ENCODE measurements at places on chromosomes 3 and 15.

- no peak for DNase-seq
Measured at GRCh38 chr15:82699726-82700125, 9.9 kb downstream of the AP3B2 start.

GRCh38 chr3:124557433-124558232 lies 172.6 kb upstream of the UMPS start:
- no peak for DNase-seq

- no peak for DNase-seq
Measured at GRCh38 chr3:160129459-160130061, 95.7 kb upstream of the C3orf80 start.

- no peak for DNase-seq
Measured at GRCh38 chr3:99545941-99546580, 92.3 kb upstream of the COL8A1 start.

GRCh38 chr3:189094539-189094938 lies 77.2 kb upstream of the TPRG1 start:
- no peak for DNase-seq

All from stimulated activated CD4-positive, alpha-beta T cell treated with anti-CD3 and anti-CD28 coated beads, Interleukin-1b, Interleukin-23, amount 100 ng/mL, for 48 hours (primary cell).